ENCODE measurements at places on chromosomes 5 and 9.
A peak's percentile ranks its signal among the peaks of the same experiment; 100 is the strongest.

DNA sequence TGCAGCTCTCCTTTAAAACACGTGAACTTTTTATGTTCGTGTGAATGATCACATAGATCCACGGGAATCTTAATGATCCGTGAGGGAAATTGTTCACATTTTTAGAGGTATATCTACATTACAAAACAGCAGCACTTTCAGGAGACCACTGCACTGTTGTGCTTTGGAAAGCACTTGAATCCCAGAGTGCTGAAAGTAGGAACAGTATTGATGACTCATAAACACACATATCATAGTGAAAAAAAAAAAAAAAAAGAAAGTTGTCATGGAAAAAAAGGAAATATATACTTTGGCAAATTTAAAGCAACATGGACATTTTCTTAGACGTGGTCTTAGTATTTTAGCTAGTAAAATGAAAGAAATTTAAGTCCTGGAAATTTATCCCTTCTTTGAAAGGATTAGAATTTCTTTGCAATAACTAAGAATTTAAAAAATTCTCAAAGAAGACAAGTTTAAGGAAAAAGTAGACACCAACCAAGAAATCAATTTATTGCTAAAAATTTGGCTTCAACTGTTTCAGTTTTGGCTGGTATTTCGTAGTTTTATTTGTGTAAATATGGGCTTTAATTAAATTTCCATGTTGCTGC is 55.4 kb downstream of the ADGRV1 start:
- no peak for DNase-seq

DNA sequence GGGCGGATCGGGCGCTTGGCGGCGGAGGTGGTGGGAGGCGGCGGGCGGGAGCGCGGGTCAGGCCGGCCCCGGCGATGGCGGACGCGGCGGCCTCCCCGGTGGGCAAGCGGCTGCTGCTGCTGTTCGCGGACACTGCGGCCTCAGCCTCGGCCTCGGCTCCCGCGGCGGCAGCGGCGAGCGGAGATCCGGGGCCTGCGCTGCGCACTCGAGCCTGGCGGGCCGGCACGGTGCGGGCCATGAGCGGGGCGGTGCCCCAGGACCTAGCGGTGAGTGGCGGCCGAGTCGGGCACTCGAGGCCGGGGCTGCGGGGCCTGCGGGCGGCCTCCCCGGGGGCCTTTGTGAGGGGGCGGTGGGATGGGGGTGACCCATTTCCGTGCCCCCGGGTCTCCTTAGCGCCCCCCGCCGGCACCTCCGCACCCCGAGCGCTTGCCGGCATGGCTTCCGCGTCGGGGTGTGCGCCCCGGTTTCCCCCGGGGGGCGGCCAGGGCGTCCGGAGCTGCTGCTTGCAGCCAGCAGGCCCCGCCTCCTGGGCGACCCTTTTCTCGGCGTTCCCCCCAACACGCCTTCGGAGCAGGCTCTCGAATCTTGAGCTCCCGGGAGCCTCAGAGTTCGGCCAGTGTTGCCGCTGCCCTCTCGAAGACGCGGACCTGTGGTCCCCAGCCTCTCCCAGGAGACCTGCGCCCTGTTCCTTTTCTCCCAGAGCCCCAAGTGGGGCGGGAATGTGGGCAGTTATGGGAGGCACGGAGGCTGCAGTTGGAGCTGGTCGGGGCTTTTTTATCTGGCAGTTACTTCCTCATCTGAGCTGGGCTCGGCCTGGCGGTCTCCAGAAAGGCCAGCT is 456 bp downstream of the KDM3B start:
- DNase-seq = peak; percentile 57

GRCh38 chr9:99712214-99712613 is 109.5 kb upstream of the NR4A3 start:
- DNase-seq = no peak

GRCh38 chr5:36611520-36612274 is 5.3 kb downstream of the SLC1A3 start:
- no peak for DNase-seq

GRCh38 chr5:171449426-171449825 is 30.0 kb downstream of the FGF18 start:
- no peak for DNase-seq

GRCh38 chr5:13944560-13945199 is at the start of gene DNAH5:
Gene DNAH5, minus strand, starts transcription at chr5:13944688. Its CDS starts 250 bp downstream, at chr5:13944438.
- no peak for DNase-seq

GRCh38 chr5:178231539-178232123 is 971 bp downstream of the PHYKPL start:
- no peak for DNase-seq

DNA sequence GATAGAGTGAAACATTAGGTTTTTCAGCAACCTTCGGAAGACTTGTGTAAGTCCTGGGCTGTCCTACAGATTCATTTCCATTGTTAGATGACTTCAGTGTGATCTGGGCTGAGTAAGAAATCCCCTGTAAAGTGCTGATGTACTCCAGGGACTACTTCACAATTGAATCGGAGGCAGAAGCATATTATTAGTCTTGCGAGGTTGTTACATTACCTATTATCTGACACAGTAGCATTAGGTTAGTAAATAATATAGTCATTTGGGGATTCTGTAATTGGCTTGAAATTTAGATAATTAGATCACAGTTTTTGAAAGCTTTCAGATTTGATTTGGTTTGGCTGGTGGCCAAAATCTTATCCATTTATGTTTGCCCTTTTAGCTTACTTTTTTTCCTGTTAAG is 62.4 kb downstream of the DMRT1 start:
- no peak for DNase-seq

DNA sequence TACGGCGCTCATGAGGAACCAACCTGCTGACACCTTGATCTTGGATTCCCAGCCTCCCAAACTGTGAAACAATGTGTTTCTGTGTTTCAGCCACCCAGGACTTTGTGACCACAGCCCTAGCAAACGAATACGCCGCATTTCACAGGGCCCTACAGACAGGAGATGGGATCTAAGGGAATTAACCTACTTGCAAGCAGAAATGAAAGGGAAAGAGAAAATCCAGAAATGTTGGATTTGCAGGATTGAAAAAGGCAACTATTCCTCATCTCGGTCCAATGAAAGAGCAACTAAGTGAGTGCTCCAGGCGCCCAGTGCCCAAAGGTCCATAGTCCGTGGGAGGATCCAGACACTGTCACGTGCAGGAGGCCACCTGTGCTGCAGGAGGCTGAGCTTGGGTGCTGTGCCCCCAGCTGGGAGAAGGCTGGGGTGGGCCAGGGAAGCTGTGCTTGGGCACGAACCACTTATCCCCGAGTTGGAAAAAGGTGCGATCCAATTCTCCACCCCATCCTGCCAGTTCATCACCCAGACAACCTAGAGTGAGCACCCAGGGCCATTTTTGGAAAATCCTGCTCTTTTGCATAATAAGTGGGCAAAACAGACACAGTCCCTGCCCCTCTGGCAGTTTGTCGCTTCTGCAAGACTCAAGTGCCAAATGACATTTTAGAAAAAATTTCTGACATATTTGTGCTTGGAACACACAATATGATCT is 177.9 kb downstream of the C9orf50 start:
- no peak for DNase-seq

DNA sequence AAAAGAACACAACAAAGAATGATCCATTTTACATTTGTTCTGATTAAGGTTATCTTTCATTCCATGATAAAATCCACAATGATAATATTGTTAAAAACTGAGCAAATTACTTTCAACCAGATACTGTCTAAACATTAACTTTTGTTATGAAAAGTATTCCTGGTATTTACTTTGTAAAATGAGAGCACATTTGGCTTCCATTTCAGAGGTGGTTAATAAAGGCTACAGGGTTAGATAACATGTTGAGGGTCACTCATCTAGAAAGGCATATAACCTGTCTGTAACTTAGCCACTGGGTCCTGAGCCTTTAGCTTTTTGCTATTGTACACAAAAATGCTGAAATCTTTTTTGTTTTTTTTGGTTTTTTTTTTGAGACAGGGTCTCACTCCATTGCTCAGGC is 99.3 kb downstream of the ANXA2R start:
- no peak for DNase-seq

DNA sequence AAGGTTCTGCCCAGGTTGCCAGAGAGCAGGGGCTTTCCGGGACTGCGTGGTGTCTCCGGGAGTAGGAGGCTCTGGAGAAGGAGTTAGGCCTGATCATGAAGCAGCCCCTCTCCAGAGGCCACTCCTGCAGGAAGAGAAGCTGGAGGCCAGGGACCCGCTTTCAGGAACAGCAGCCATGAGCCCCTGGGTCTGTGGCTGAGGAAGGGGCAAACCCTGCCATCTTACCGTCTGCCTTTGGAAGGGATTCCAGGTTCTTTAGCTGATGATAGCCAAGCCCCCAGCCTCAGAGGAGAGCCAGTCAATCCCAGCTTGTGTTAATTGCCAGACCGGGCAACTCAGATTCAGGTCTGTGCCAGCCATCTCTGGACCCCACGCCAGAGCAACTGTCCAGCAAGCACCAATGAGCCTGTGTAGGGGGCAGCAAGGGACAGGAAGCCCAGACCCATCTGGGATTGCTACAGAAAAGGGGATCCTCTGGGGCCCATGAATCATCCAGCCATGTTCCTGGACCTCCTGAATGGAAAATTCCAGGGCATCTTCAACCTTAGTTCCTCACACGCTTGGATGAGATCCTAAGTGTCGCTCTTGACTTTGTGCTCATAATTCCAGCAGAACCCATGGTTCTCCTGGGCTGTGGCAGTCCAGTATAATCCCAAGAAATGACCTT is 42.7 kb upstream of the MVB12B start:
- no peak for DNase-seq

DNA sequence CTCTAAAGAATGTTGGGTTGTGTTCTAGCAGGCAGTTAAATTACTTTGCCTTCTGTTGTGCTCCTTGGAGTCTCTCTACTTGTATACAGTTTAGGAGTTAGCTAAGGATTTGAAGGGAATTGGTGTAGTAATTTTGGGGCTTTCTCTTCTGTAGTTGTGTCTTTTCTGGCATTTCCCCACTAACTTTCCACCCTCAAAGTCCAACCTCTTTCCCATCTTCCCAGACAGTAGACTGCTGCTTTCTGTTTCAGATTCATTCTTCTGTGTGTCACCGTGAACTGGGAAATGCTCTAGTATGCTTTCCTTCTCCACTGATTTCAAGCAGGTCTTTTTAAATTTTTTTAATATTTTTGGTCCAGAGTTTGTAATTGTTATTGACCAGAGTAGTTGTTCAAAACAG is 4.5 kb upstream of the ANGPTL2 start:
- DNase-seq = no peak

DNA sequence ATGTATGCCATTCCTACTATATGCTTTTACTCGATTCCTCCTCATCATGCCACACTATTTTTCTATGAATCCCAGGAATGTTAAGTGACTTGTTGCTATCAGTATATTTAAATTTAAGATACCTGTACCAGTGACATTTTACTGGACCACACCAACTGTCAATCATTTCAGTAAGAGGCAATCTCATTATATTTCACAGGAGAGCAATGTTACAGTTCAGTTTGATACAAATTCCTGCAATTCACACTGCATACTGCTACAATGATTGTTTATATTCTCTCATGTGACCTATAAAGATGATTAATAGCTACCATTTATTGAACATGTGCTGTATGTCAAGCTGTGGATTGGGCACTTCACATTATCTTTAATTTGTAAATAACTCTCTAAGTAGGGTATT is 30.0 kb downstream of the SPEF2 start:
- no peak for DNase-seq

GRCh38 chr9:124366476-124367220 is 48.6 kb downstream of the PSMB7 start:
- DNase-seq = no peak

DNA sequence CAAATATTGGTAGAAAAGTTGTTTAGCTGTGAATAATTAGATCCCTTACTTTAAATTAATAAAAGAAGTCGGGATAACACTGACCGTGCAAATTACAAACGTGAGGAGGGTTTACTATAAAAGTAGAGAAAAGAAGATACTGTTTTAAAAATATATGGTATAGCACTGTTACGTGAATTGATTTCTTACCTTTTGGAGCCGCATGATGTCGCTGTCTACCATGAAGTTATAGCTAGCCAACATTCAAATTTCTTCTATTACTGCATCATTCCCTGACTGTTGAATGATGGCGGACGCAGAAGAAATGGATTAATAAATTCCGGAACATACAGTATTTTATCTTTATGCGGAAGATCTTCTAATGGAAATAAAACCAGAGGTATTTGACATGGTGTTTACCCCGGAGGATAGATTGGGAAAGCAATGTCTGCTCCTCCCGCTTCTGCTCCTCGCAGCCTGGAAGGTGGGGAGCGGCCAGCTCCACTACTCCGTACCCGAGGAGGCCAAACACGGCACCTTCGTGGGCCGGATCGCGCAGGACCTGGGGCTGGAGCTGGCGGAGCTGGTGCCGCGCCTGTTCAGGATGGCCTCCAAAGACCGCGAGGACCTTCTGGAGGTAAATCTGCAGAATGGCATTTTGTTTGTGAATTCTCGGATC is at the start of gene PCDHA6:
PCDHA6 (plus strand) TSS at position 257 of the 658 bp plus-strand sequence; CDS start at position 389, 132 bp downstream.
- DNase-seq = no peak

DNA sequence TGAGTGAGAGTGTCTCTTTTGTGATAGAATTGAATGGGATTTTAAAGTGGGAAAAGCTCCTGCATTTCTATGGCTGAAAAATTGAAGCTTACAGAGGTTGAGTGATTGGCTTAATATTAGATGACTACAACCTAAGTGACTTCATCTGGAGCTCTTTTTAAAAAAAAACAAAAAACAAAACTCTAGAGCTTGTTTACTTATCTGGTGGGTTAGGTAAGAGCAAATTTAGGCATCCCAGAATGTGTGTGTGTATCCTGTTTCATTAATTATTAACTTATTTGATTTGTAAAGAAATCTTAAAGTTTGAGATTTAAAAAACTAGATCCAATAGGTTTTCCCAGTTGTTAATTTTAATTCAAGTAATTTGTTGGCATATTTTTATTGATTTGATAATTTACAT is 60.1 kb downstream of the SCAMP1 start:
- DNase-seq = no peak

DNA sequence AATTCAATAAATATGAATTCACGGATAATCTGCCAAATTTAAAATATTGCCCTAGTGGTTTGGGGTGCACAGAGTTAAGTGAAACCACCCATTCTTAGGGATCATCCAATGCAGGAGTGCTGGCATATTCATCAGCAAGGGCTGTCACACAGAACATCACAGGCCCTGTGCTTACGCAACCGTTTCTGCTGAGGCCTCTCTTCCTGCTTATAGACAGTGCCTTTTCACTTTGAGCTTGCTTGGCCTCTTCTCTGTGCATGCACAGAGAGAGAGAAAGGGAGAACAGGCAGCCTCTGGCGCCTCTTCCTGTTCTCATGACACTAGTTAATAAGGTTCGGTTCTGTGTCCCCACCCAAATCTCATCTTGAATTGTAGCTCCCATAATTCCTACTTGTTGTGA is 366.3 kb downstream of the ICE1 start:
- no peak for DNase-seq

DNA sequence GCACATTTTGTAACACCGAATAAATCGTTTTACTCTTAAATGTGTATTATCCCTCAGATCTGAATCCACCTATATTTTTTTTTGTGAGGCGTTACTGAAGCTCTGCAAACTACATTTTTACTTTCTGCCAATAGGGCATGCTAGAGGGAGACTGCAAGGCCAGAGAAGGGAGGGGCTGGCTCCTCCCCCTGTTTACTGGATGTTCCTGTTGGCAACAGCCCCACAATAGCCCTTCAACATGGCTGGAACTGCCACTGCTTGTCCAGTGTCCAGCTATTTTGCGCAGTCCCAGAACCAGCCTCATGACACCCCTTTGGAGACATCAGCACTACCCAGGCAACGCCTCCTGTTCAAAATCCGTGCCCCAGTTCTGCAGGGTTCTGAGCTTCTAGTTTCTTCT is 85.4 kb upstream of the MIER3 start:
- no peak for DNase-seq

All from stimulated activated CD4-positive, alpha-beta T cell treated with anti-CD3 and anti-CD28 coated beads, Interleukin-1b, Interleukin-23, amount 100 ng/mL, for 48 hours (primary cell).